ENCODE measurements at places on chromosomes 5 and 9.

- DNase-seq = no peak
Observed at GRCh38 chr9:101376111-101376848, 8.5 kb downstream of the BAAT start.

DNA sequence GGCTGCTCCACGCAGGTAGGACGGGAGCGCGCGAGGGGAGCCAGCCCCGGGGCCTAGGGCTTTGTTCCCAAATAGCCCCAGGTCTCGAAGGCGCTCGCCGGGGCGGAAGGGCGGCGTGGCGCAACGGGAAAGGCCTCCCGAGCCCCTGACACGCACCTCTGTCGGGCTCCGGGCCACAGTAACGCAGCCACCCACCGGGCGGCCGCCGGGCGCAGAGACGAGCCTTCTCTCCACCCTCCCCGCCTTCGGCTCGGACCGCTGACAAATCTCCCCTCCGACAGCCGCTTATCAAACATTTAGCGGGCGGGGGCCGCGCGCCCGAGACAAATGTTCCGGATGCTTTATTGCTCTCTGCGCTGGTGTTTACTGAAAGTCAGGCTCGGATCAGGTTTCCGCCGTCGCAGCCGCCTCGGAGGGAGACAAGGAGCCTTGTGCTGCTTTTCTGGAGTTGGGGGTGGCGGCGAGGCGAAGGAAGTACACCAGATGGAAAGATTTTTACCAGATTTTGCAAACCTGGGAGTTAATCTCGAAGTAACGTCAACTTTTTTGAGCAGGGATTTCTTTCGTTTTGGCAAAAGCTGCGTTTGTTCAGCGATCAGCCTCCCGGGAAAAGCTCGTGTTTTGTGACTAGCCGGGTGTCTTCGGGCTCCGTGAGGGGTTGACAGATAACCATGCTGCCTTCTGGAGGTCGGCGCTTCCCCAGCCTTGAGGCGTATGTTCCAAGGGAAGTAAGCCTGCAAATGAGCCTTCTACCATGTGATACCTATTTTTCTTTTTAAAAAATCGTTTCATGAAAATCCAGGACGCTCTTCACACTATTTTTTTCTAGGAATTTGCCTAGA is 950 bp downstream of the RGMB start:
- peak; percentile 66 for DNase-seq

DNA sequence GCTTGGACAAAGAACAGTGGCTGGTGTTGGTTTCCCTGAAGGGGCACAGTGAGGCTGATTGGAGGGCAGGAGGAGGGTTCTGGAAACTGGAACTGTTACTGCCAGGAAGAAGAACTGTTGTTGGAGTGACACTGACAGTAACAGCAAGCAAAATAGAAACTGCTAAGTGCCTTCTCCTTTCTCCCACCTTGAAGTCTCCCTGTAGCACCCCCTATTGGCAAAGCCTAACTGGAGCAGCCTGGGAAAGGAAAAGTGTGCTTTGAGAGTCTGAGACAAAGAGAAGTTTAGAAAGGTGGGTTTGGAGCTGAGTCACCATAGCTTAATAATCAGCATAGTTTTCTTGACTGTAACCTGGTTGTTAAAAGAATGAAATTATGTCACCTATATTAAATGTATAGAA is 2.5 kb upstream of the TMEM174 start:
- no peak for DNase-seq

GRCh38 chr9:135951889-135952663 is 9.1 kb downstream of the UBAC1 start:
- DNase-seq = peak; percentile 91

- DNase-seq = peak; percentile 72
Observed at GRCh38 chr9:115250621-115251032, 132.7 kb upstream of the TNC start.

All from RWPE2 (cell line).